ENCODE measurements at places on chromosomes 11 and 22. TPM values are rescaled to one million over a fixed set of nuclear protein-coding genes. Genes with fewer than 3 reads are reported as not detected.

Gene MPPED1
- 0.59 TPM for total RNA-seq

DNA sequence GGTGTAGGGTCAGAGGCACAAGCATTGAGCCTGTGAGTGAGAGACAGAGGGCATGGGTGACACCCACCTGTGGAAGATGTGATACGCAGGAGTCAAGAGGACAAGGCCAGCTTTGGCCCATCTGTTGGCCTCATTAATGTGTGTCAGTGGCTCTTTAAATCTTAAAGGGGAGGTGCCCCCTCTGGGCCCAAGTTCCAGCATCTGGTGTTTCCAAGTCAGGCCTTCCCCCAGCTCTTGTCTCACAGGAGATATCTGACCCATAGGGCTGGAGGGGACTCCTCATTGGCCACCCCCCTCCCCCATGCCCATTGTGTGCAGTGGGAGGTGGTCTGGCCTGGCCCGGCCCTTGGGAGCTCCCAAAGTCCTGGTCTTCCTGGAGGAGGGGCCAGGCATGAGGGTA, 8.9 kb downstream of the KCNK7 start:
- H3K27me3 ChIP-seq: peaks cover 65% of the 10 kb centered on the region
- no peaks in the 10 kb centered on the region for H3K36me3 ChIP-seq
- no peaks in the 10 kb centered on the region for H3K4me1 ChIP-seq
- no peak overlapping the region for H3K27ac ChIP-seq
- DNase-seq: peak; percentile 71
- H3K4me3 ChIP-seq: no peak overlapping the region

DNA sequence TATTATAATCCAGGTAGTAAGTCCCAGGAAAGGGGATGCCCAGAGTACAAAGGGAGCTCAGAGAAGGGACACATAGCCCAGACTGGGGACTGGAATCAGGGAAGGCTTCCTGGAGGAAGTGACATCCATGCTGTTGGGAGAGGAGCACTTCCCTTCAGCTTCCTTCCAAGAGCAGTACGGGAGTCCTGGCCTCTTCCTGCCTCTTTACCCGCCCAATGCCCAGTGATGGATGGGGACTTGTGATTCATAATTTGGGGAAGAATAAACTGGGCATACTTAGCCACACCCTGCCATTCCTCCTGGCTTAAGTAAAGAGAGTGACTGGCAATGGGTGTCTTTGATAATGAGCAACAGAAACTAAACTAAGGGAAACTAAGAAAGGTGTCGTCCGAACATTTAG, 11.5 kb downstream of the C11orf91 start:
- peaks cover 14% of the 10 kb centered on the region for H3K4me1 ChIP-seq
- no peak for DNase-seq
- H3K4me3 ChIP-seq: no peak overlapping the region
- H3K36me3 ChIP-seq: no peaks in the 10 kb centered on the region
- no peak overlapping the region for H3K27ac ChIP-seq
- H3K27me3 ChIP-seq: no peaks in the 10 kb centered on the region

GRCh38 chr11:45859661-45860140, 12.4 kb downstream of the CRY2 start:
- H3K4me3 ChIP-seq: no peak overlapping the region
- H3K27me3 ChIP-seq: no peaks in the 10 kb centered on the region
- H3K36me3 ChIP-seq: peaks cover 69% of the 10 kb centered on the region
- H3K4me1 ChIP-seq: no peaks in the 10 kb centered on the region

GRCh38 chr22:19893363-19893762, 38.7 kb upstream of the GNB1L start:
- no peak overlapping the region for H3K27ac ChIP-seq
- H3K27me3 ChIP-seq: peaks cover 38% of the 10 kb centered on the region
- no peak overlapping the region for H3K4me3 ChIP-seq
- DNase-seq: no peak
- H3K36me3 ChIP-seq: no peaks in the 10 kb centered on the region
- H3K4me1 ChIP-seq: peaks cover 19% of the 10 kb centered on the region
